Activated gamma-delta T cell (primary cell): ENCODE measurements at places on chromosomes 7 and 10.

DNA sequence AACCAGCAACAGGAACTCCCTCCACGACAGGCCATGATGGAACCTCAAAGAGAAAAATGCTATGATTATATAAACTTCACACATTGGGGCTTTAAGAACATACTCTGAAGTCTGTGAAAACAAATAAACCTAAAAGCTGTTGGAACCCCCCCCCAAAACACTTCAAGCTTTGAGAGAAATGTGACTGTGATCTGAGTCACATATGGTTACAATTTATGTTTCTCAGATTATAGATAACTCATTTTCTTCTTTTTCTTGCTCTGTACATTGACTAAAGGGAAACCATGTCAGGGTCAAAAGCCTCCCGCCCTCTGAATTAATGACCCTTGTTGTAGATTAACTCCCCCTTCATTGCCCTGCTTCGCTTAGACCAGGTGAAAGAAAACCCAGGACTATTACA is 15.8 kb downstream of the VOPP1 start:
- no peak for DNase-seq

- no peak for DNase-seq
Observed at GRCh38 chr7:25823571-25823970, 328.4 kb upstream of the NFE2L3 start.

GRCh38 chr7:140230516-140230860 is 53.7 kb upstream of the KDM7A start:
- DNase-seq, result peak; percentile 73

GRCh38 chr7:96614154-96614867 is 95.3 kb downstream of the SEM1 start:
- DNase-seq, result no peak

GRCh38 chr7:2975821-2976371 is 67.8 kb downstream of the CARD11 start:
- no peak for DNase-seq

- no peak for DNase-seq
Observed at GRCh38 chr7:99390941-99391602, 16.5 kb downstream of the ARPC1B start.

DNA sequence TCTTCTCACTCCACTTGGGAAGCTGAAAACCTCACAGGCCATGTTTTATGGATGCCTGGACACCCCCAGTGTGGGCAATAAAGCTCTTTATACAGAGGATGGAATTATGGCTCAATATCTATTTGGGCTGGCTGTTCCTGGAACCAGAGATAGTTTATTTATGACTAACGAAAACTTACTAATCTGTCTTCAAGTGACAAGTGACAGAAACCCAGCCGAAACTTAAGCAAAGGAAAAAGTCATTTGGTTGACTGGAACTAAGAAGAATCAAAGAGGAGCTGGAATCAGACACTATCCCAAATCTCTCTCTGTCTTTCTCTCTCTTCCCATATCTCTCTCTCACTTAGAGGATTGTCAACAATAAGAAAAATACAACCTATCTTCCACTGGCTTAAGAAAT is 78.3 kb upstream of the CDK6 start:
- DNase-seq, result no peak

DNA sequence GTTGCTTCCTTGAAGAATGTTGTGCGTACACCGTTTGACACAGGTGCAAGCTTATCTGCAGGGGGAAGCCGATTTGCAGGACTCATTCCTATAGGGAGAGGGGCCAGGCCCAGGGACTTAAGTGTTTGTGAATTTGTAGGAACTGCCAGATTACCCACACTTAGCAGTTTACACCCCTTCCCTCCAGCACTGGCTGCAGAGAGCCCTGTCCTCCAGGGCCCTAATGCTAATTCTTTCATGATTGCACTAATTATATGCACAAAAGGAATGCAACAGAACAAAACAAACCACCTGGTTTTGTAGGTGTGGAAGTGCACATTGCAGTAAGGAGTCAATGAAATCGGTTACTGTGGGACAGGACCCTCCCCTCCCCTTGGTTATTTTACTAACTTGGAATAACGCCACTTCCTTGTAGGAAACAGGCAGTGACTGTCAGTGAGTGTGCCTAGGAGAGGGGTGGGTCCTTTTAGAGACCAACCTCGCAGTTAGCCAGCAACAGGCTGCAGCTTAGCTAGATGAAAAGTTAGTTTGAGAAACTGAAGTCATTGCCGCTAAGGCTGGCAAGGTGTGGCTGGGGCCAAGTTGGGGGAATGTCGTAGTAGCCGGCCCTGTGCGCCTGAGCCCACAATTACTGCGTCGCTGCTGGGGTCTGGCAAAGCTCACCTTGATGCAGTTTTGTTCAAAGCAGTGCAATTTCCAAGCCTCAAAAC is 60.6 kb downstream of the CUX1 start:
- DNase-seq, result no peak

DNA sequence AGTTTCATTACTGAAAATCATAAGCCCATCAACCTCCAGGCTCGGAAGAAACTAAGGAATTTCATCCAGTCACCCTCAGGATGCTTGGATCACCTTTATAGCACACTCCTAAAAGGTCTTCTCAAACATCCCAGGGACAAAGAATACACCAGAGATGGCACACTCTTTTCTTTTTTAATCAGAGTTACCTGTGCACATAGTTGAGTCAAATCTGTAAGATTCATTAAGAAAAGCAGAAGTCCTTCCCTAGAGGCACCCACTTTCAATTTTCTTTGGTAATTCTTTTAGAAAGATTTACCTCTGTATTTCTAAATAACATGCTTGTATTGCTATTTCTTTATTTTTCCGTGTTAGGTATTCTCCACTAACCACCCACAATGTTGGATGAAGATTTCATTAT is 50.6 kb upstream of the IL6 start:
- no peak for DNase-seq

DNA sequence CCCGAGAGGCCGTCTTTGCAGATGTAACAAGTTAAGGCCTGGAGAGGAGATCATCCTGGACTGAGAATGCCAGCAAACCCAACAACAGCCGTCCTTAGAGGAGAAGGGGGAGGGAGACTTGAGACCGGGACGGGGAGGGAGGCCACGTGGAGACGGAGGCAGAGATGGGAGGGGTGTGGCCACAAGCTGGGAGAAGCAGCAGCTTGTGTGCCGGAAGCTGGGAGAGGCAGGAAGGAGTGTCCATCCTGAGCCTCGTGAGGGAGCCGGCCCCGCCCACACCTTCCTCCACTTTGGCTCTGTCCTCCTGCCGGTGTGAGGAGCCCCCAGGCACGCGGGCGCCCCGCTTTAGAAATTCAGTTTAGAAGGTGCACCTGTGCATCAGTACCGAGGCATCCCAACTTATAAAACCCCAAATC is 95.7 kb downstream of the DNAJB6 start:
- no peak for DNase-seq

- no peak for DNase-seq
Observed at GRCh38 chr7:13042605-13043236, 355.3 kb downstream of the ARL4A start.

GRCh38 chr10:132448248-132448731 is 51.3 kb downstream of the PWWP2B start:
- peak; percentile 42 for DNase-seq
